Motor neuron (in vitro differentiated cells): ENCODE measurements at places on chromosomes 16 and 17. TPM values are rescaled to one million over a fixed set of nuclear protein-coding genes. Genes with fewer than 3 reads are reported as not detected.

SULT1A2 gene
- total RNA-seq, result 0.46 and 0.54 TPM in 2 replicates

DNA sequence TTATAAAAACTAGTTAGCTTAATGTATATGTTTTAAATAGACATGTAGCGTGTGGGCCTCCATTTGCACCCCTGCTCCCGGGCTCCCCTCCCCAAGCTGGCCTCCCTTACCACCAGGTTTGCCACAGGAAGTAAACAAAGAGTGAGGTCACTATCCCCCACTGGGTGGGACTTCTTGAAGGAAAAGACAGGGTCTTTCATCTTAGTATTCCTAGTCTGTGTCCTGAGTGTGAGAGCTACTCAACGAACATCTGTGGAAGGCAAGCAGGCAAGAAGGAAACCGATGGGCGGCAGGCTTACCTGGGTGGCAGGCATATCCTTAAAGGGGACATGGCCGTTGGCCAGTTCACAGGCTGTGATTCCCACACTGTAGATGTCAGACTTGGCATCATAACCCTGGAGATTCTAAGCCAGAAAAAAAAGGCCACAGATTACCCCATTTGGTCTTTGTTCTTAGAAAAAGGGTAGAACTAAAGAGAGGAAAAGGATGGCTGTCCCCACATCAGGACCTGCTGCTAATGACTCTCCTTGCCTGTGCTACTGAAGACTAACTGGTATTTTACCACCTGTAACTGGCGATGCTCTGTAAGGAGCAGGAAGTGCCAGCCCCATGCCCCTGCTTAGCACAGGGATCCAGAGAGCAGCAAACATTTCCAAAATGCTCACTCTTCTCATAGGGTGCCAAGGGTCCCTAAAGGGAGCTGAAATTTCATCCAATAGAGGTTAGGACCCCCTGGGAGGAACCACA lies 6.6 kb upstream of the LIMD2 start:
- no peak for ATAC-seq

DNA sequence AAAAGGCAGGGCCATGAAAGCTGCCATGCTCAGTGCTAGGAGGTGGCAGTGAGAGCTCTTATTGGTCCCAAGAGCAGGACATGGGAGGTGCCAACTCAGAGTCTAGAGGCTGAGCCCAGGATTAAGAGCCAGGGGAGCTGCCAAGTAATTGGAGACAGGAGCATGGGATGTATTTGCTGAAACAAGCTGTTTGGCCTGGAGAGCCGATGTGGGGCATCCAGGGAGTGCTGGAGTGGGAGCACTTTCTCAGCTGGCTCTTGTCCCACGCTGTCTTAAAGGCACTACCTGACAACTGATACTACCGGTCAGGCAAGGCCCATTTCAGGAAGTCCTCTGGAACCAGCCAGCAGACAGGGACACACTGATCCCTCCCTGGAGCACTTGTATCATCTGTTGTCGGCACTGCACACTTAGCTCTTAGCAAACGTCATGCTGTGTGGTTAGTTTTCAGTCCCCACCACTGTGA lies 19.3 kb downstream of the ANKFN1 start:
- ATAC-seq, result peak; percentile 38

GRIN2C gene
- total RNA-seq, result 0.16 and 0.50 TPM in 2 replicates

CACNG5 gene
- total RNA-seq, result not detected in 2 replicates

- no peak for ATAC-seq
Observed at GRCh38 chr16:25914357-25914962, 222.7 kb downstream of the HS3ST4 start.

NPW gene
- total RNA-seq, result 1.2 and 8.1 TPM in 2 replicates

DNA sequence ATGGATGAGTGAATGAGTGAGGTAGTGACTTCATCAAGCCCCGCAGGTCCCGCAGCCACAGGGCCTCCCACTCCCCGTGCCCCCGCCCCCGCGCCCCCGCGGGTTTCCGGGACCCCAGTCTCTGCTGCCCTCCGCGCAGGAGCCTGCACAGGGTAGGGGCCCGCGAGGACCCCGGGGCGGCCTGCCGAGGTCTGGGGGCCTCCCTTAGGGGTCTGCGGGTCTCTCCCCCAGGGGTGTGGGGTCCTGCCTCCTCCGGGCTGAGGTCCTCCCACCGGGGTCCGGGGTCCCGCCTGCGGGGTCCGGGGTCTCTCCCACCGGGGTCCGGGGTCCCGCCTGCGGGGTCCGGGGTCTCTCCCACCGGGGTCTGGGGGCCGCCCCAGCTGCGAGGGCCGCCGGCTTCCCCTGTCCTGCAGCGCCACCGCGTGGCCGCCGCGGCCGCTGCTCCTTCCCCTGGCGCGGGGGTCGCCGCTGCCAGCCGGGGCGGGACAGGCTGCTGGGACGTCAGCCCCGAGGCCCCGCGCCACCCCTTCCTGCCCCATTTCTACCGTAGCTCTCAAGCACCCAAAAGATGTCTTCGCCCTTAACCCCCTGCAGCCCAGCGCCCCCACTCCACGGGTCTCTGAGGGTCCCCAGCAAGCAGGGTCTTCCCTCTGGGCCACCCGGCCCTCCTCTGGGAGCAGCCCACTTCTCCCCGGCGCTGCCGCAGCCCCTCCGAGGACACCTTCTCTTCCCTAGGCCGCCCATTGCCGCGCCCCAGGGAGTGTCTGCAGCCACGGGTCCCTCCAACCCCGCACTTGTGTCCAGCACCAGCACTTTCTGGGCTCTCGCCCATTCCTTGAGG lies 10.4 kb upstream of the CHMP6 start:
- peak; percentile 64 for ATAC-seq
